Stimulated activated CD4-positive, alpha-beta T cell treated with anti-CD3 and anti-CD28 coated beads, Interleukin-15, amount 100 ng/mL, for 1 hour (primary cell): ENCODE measurements at places on chromosomes 13 and 19.

- DNase-seq, result no peak
Measured at GRCh38 chr19:42496460-42497133, 31.7 kb downstream of the CEACAM1 start.

- no peak for DNase-seq
Measured at GRCh38 chr13:92825938-92826596, 400.5 kb upstream of the GPC6 start.

GRCh38 chr13:20188667-20189553, 3.8 kb downstream of the GJB2 start:
- no peak for DNase-seq

GRCh38 chr13:98801626-98802418, 49.4 kb upstream of the SLC15A1 start:
- no peak for DNase-seq

DNA sequence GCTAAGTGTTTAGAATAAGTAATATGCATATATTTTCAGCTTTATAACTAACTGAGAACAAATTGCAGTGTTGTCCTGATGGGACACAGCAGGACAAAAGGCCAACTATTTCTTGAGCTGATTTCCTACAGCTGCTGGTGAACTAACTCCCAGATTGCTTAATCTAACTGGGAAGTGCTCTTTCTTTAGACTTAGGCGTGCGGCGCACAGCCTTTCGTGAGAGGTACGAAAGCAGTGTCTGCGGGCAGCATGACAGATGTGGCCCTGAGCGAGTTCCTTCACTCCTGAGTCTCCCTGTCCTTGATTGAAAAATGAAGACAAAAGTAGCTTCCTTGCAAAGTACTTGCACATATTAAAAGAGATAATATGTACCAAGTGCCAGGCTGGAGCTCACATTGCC, 47.3 kb upstream of the NPAS1 start:
- no peak for DNase-seq

DNA sequence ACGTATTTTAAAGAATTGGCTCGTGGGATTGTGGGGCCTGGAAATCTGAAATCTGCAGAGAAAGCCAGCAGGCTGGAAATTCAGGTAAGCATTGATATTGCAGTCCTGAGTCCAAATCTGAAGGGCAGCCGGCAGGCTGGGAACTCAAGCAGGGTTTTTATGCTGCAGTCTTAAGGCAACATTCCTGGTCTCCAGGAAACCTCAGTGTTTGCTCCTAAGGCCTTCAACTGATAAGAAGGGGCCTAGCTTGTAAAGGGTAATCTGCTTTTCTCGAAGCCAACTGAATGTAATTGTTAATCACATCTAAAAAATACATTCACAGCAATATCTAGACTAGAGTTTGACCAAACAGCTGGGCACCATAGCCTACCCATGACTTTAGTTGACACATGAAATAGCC, 154.4 kb downstream of the EFNB2 start:
- DNase-seq, result no peak

- no peak for DNase-seq
Measured at GRCh38 chr13:105991622-105992277, 543.7 kb downstream of the EFNB2 start.

DNA sequence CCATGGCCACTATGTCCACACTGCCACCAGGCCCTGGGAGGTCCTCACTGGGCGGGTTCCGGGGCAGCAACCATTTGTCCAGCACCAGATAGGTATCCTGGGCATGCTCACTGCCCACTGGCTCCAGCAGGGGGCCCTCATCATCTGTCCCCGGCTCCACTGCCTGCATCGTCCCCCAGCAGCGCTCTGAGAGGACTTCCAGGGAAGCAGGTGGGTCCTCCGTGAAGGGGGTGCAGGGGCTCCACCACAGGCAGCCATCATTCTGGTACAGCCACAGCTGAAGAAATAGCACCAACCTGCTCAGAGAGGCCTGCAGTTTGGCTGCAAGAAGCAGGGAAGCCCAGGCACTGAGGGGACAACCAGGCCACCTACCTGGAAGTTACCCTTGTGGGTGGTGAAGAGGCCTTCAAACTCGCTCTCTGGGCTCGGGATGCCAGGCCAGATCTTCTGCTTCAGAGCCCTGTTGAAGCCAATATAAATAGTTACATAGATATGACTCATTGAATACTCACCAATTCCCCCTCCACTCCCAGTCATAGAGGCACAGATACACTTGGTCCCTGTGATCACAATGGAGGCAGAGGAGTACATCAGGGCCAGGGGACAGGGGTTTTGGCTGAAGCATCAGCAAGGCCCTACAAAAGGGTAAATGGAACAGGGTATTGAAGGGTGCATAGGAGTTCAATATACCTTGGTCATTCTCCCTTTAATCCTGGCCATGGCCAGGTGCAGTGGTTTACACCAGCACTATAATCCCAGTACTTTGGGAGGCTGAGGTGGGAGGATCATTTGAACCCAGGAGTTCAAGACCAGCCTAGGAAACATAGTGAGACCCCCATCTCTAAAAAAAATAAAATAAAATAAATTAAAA, 4.1 kb downstream of the SWSAP1 start:
- no peak for DNase-seq

- no peak for DNase-seq
Measured at GRCh38 chr19:34474233-34474989, 7.1 kb upstream of the WTIP start.

GRCh38 chr13:76597868-76598267, 288.3 kb downstream of the KCTD12 start:
- DNase-seq, result no peak

- DNase-seq, result no peak
Measured at GRCh38 chr13:76667551-76667950, 218.7 kb downstream of the KCTD12 start.
